ENCODE measurements at places on chromosomes 16 and 17.

DNA sequence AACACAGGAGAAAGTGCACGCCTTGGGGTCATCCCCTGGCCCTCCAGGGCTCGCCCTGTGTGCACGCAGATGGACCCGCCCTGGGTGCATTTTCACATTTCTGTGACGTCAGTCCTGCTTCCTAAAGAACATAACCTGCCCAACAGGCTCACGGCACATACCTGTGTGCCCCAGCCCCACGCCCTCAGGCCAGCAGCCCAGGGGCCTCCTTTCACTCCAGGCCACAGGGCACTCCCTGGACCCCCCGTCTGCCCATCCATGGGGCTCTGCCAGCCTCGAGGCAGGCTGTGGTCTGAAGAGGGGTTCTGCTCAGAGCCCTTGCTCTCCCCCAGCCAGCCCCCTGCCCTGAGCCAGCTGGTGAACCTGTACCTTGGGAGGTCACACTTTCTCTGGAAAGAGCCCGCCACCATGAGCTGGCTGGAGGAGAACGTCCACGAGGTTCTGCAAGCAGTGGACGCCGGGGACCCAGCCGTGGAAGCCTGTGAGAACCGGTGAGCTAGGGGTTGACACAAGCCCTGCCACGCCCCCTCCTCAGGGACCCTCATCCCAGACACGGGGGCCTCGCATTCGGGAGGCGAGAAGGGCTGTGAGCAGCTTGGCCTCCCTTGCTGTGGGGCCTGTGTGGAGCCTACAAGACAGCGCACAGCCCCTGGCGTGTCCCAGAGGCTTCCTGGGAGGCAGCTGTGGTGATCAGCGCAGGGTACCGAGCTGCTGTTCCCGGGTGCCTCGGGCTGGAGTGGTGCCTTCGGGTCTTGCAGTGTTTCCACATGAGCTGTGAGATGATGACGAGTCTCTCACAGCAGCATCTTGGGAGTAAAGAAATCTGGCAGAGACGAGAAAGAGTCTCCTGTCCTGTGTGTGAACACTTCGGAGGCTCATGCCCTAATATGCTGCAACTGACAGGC, 13.8 kb upstream of the MC1R start:
- no peak for DNase-seq

- no peak for DNase-seq
These were observed 288.1 kb downstream of the SEC14L1 start for GRCh38 chr17:77428749-77429368.

GRCh38 chr17:15169676-15170075, 95.5 kb downstream of the PMP22 start:
- DNase-seq = no peak

- DNase-seq = peak; percentile 56
These were observed 16.2 kb downstream of the RPH3AL start for GRCh38 chr17:336110-337021.

DNA sequence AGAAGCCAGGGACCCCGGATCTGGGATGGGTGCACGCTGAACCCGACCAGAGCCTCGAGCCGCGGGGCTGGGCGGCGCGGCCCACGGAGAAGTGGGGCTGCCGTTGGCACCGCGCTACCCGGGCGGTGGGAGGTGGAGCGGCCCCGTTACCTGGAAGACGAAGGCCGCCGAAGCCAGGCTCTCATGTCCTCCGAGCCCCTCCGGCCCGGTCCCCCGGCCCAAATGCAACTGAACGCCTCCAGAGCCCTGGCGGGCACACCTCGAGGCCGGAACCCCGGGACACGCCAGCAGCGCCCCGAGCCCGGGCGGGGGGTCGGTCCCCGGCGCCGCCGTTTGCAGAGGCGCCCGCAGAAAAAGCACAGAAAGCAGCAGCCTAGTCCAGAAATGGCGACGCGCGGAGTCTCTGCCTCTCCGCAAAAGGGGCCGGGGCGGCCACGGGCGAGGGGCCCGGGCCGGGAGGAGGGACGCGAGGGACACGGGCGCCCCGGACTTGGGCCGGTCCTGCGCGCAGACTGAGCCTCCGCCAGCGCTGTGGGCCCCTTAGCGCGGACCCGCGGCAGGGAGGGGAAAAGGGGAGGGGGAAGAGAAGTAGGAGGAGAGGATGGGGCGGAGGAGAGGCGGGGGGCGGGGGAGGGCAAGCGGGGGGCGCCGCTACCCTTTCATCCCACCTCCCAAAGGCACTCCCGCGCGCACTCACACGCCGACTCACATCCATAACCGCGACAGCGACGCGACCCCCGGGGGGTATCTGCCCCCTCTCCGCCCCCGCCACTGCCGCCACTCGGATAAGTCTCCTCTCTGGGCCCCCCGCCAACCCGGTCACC, 1.4 kb downstream of the AXIN2 start:
- DNase-seq = peak; percentile 86

DNA sequence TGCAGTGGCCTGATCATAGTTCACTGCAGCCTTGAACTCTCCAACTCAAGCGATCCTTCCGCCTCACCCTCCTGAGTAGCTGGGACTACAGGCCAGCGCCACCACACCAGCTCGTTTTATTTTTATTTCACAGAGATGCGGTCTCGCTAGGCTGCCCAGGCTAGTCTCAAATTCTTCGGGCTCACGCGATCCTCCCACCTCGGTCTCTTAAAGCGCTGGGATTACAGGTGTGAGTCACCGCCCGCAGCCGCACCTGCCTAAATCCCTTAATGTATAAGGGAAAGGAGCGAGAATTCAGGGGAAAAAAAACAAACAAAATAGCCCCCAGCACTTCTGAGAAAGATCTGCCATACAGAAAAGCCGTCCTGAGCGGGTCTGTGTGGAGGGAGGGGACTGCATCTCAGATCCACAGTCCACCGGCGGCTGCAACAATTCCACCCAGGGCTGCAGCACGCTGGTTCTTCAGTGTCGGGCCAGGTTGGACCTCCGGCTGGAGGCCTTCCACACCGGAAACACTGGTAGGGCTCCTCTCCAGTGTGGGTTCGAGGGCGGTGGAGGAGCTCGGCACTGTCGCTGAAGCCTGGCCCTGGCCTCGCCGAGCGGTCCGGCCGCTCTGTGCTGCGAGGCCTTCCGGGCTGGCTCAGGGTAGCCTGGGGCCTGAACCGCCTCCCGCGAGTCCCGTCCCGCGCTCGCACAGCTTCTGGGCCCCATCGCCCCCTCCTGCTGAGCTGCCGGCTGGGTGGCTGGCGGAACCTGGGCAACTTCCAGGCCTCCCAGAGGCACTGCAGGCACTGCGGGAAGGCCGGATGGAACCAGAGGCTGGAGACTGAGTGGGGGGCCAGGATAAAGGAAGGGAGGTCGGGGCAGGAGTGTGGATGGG, 7.0 kb downstream of the ZNF843 start:
- no peak for DNase-seq

DNA sequence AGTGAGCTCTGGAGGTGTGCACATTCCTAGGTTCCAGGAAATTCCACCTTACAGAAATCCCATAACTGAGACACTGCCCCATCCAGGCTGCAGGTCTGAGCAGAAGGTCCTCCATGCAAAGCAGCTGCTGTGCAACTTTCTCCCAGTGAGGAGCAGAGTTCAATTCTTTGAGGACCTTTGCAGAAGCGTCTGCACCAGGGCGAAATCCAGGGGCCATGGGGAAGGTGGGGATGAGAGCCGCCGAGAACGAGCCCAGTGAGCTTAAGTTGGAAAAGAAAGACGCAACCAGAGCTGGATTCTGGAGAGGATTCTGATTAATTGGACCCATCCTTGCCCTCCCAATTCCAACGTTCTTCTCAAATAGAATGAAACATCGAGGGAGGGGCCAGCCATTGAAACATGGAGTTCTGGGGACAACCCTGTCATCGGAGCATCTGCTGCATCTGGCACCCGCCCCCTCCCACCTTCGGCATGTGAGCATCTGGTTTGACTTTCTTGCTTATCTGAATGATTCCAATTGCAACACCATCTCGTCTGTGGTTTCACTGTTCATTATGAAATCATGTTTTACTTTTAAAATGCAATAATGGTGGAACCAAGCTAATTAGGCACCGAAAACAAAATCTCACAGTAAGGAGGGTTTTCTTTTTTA, 190.6 kb upstream of the FOXF1 start:
- peak; percentile 35 for DNase-seq

DNA sequence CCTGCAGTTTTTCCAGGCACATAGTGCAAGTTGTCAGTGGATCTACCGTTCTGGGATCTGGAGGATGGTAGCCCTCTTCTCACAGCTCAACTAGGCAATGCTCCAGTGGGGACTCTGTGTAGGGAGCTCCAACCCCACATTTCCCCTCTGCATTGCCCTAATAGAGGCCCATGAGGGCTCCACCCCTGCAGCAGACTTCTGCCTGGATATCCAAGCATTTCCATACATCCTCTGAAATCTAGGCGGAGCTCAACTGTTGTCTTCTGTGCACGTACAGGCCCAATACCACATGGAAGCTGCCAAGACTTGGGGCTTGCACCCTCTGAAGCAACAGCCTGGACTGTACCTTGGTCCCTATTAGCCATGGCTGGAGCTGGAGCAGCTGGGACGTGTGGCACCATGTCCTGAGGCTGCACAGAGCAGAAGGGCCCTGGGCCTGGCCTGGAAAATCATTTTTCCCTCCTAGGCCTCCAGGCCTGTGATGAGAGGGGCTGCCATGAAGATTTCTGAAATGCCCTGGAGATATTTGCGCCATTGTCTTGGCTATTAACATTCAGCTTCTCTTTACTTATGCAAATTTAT, 10.9 kb upstream of the MILR1 start:
- no peak for DNase-seq

- no peak for DNase-seq
These were observed 1.1 kb upstream of the GABARAP start for GRCh38 chr17:7243453-7243729.

- DNase-seq = no peak
These were observed 35.0 kb downstream of the NECAB2 start for GRCh38 chr16:84003038-84003437.

- peak; percentile 69 for DNase-seq
These were observed 28.8 kb downstream of the MSI2 start for GRCh38 chr17:57284984-57285646.

DNA sequence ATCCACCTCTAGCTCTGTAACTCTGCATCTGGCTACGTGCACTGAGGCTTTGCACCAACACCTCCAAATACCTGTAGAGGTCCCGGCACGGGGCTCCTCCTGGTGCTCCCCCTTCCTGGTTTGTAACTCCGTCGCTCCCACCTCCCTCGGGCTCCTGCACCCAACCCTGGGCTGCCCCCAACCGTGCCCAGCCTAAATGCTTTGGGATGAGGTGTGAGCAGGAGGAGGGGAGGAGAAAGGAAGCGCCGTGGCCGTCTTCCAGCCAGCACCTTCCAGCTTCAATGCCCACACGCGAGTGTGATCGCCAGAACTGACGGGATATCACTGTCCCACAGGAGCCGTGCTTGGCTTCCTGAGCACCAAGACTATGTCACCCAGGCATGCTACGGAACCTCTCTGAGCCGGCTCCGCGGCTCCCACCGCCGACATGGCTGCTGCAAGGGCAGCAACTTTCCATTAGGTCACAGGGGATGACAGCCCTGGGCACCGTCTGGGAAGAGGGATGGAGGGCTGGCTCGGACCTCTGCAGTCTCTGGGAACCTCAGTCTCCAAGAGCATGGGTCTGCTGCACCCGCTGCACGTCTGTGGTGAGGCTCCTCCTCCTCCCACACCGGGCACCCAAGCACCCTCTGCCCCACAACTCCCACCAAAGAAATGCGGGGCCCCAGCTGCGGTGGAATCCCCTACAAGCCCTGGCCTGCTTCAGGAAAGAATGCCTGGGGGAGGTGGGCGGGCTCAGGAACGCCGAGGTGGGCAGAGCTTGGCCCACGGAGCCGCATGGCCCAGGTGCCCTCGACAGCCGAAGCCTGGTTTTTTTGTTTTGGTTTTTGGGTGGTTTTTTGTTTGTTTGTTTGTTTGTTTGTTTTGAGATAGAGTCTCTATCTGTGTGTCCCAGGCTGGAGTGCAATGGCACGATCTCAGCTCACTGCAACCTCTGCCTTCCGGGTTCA, 6.4 kb upstream of the SLC38A10 start:
- DNase-seq = no peak

DNA sequence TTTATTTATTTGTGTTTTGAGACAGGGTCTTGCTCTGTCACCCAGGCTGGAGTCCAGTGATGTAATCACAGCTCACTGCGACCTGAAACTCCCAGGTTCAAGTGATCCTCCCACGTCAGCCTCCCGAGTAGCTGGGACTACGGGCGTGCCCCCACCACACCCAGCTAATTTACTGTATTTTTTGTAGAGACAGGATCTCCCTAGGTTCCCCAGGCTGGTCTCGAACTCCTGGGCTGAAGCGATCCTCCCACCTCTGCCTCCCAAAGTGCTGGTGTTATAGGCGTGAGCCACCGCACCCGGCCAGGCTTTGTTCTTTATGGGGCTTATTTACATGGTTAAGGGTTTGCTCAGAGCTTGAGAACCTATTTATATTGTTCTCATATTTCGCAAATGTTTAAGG, 5.8 kb upstream of the MEIOB start:
- no peak for DNase-seq

DNA sequence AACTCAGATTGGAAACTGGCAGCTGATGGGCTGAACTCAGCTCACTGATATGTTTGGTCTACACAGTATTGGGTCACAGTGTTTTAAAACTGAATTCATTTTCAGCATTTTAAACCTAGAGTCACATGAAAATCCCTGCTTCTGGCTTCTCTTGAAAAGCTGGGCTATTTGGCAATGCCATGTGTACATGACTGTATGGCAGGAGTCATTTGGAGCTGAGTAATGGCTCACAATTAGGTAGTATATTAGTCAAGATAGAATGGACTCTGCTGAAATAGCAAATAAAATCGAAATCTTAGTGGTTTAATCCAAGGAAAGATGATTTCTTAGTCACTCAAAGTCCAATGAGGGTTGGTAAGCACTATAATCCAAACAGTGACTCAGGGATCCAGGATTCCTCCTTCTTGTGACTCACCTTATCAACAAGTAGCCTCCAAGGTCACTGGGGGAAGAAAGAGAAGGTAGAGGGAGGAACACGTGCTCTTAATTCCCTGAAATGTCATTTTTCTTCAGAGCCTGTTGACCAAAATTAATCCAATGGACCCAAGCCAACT, 13.9 kb upstream of the PMP22 start:
- no peak for DNase-seq

GRCh38 chr17:13931111-13931526, 138.2 kb upstream of the COX10 start:
- DNase-seq = no peak

DNA sequence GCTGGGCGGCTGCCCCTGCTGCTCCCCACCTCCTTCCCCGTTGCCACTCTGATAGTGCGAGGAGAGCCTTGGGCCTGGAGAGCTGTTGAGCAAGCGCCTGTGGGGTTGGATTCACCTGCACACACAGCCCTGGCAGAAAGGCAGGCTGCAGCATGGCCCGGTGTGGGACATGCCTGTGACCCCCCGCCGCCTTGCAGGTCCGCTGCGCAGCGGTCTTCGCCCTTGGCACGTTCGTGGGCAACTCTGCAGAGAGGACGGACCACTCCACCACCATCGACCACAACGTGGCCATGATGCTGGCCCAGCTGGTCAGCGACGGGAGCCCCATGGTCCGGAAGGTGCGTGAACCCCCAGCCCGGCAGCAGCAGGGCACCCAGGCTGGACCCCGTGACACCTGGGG, 106.8 kb upstream of the CHMP6 start:
- DNase-seq = no peak

Measured in eye (tissue), 1 donor.